NB4 (cell line): ENCODE measurements at places on chromosomes 1 and 21.

GRCh38 chr1:164867590-164867989 lies 308.6 kb downstream of the PBX1 start:
- DNase-seq: no peak

GRCh38 chr1:156420205-156421061 lies 51.4 kb downstream of the RHBG start:
- no peak for DNase-seq

- DNase-seq: no peak
These were observed 16.4 kb downstream of the GPSM2 start for GRCh38 chr1:108893141-108893530.

DNA sequence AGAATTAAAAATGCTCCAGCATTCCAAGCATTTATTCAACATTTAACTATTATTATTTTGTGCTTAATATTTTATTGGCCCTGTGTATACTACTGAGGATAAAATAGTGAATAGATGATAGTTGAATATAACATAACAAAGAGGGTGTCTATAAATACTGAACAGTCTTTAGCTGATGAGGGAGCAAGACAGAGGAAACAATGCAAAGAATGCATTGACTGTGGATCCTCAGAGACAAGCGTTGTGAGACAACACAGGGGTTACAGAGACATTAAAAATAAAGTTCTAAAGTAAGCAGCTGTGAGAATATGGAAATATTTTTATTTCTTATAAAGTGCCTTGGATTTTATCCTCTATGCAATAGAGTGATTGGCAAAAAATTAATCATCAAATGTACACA lies 1133.1 kb downstream of the PLA2G4A start:
- no peak for DNase-seq

GRCh38 chr1:165162671-165163241 lies 193.8 kb downstream of the LMX1A start:
- no peak for DNase-seq
